NCI-H1417 (cell line): ENCODE measurements at places on chromosomes 3 and 15.
A peak's percentile ranks its signal among the peaks of the same experiment; 100 is the strongest.

DNA sequence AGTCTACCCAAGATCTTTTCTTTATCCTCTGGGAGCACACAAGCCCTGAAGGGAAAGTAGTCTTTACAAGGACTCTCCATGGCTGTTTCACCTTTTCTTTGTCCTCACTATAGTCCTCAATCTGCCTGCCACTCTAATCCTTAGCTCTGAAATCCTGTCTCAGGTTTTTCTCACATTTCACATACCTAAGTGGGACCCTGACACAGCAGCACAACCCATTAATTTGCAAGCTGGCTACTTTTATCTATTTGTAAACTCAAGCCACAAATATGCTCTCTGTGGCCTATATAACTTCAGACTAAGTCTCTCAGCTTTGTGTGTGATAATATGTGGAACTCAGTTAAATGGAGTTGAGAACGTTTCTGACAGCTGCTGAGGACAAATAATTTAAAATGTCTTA, 19.8 kb downstream of the SIN3A start:
- no peak for DNase-seq

GRCh38 chr3:48294611-48295263, 38.7 kb downstream of the SPINK8 start:
- no peak for DNase-seq

DNA sequence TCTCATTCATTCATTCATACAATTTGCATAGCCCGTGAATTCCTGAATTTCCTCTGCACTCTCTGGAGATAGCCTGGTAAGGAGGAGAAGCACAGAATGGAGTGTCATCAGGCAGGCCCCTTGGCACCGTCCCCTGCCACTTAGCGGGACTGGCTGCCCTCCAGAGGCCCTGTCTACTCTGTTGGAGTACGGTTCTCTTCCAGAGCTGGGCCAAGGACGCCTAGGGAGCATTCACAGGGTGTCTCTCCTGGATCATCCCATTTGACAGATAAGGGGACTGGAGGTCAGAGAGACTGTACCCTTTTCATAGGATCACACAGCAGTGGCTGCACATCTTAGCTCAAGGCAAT, 48.0 kb downstream of the PTH1R start:
- no peak for DNase-seq

- no peak for DNase-seq
Observed at GRCh38 chr3:10354361-10355015, 33.6 kb upstream of the SEC13 start.

- DNase-seq, result peak; percentile 41
Observed at GRCh38 chr15:55289011-55289745, 435 bp downstream of the RAB27A start.

- no peak for DNase-seq
Observed at GRCh38 chr3:62882676-62883200, 7.5 kb upstream of the CADPS start.

DNA sequence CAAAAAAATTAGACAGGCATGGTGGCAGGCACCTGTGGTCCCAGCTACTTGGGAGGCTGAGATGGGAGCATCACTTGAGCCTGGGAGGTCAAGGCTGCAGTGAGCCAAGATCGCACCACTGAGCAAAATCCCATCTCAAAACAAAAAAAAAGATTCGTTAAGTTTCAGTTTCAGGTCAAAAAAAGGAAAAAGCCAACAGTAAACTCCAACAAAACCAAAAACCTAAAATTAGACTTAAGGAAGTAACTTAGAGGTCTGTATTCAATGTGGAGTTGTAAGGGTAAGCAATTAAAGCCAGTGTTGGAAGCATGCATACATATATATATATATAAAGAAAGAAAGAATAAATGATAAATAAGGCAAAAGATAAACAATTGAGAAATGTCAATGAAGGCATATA, 11.8 kb downstream of the KPNA1 start:
- DNase-seq, result no peak

- DNase-seq, result no peak
Observed at GRCh38 chr3:64300790-64301423, 75.6 kb upstream of the PRICKLE2 start.

- DNase-seq, result peak; percentile 74
Observed at GRCh38 chr3:85360742-85361387, 402.1 kb downstream of the CADM2 start.

- no peak for DNase-seq
Observed at GRCh38 chr3:55454611-55455010, 32.5 kb downstream of the WNT5A start.

- DNase-seq, result no peak
Observed at GRCh38 chr3:87979527-87979926, 79.3 kb downstream of the CGGBP1 start.

DNA sequence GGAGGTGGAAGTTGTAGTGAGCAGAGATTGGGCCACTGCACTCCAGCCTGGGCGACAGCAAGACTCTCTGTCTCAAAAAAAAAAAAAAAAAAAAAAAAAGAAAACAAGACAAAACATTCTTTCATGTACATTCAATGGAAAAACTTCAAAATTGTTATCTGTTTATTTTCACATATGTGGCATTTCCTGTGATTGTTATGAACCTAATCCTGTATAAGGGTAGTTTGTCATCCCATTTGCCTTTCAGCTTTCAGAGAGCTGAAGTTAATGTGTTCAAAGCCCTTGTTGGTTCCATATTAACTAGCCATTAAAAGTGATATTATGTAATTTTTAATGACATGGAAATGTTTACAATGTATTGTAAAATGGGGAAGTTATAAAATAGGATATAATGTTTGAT, 17.3 kb upstream of the NCK1 start:
- no peak for DNase-seq
